ENCODE measurements at places on chromosomes 1 and 21.
A peak's percentile ranks its signal among the peaks of the same experiment; 100 is the strongest.

- no peak for DNase-seq
These were observed 240.6 kb downstream of the PTBP2 start for GRCh38 chr1:96962216-96962615.

DNA sequence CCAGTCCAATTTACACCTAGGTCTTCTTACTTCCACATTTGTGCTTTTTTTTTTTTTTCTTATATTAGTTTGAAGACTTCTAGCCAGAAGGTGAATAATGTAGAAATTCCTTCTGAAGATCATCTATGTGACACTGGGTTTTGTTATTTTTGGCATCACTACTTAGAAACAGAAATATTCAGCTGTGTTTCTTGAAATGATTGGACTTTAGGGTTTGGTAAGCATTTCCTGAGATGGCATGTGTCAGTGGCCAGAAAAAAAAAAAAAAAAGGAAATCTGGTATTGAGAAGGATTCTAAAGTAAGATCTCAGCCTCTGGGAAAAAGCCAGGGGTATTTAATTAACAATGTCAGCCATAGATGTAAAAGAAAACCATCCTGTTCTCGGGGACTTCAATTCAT, 43.4 kb upstream of the LRRC8C start:
- no peak for DNase-seq

DNA sequence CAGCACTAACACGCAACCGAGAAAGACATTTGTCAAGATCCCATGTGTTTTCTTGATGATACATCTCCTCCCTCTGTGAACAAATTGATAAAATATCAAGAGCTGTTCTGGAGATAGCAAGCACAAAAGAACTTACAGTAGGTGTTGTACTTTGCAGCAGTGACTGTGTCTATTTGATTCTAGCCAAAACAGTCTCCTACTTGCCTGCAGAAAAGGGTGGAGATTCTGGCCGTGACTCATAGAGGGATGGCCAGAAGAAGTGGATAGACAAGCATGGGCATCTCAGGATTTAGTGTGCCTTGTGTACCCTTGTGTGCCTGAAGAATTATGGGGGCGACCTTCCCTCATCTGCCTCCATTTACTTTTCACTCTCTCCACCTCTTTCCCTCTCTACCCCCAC, 458.4 kb upstream of the LRRC7 start:
- DNase-seq, result no peak

GRCh38 chr1:204127597-204128242, 24.1 kb downstream of the ETNK2 start:
- peak; percentile 61 for DNase-seq

DNA sequence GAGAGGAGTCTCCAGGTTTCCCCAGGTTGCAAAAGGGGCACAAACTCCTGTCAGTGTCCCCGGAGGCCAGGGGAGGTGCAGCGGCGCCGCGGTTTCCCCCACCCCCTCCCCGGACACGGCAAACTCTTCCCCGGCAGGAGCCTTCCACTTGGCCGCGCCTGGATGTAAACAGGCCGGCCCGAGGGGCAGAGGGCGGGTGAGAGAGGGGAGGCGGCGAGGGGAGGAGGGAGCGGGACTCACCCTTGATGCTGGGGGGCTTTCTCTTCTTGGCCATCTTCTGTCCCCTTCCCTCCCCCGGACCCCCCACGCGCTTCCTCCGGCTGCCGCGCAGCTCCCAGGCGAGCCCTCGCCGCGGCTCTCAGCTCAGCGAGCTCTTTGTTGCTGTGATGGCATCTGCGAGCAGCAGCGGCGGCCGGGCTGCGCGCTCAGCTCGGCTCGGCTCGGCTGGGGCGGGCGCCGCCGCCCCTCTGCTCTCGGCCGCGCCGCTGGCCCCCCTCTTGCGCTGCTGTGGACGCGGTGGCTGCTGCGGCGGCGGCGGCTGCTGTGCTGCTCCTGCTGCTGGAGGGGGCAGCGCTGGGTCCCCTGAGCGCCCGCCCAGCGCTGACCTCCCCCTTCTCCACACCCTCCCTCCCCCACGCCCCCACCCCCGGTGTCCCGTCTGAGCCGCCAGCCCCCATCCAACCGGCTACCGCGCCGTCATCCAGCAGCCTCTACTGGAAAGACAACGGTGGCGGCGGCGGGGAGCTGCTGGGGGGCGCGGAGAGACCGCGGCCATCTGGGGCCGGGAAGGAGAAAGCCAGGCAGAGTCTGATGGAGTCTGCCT, 4.9 kb upstream of the SLC44A5 start:
- peak; percentile 1 for DNase-seq

GRCh38 chr1:50829014-50829958, 130.8 kb downstream of the FAF1 start:
- peak; percentile 82 for DNase-seq

- no peak for DNase-seq
These were observed 33.9 kb downstream of the CDK18 start for GRCh38 chr1:205538235-205538840.

DNA sequence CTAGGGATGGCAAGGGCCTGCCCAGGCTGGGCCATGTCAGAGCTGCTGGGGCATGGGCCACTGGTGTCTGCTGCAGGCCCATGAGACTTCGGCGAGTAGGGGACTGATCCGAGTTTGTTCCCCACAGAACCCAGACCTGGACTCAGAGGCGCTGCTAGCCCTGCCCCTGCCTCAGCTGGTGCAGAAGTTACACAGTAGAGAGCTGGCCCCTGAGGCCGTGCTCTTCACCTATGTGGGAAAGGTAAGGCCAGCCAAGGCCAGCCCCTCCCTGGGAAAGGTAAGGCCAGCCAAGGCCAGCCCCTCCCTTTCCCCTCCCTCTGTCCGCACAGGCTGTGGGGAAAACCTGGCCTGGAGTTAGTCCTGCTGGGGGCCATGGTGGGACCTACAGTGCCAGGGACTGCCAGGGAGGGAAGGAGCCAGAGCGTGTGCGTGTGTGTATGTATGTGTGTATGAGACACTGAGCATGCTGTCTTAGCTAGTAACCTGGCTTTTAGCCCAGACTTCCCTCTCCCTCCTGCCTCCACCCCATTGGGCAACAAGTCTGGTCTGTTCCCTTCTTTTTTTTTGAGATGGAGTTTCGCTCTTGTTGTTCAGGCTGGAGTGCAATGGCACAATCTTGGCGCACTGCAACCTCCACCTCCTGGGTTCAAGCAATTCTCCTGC, 8.0 kb downstream of the FAAH start:
- DNase-seq, result peak; percentile 84

DNA sequence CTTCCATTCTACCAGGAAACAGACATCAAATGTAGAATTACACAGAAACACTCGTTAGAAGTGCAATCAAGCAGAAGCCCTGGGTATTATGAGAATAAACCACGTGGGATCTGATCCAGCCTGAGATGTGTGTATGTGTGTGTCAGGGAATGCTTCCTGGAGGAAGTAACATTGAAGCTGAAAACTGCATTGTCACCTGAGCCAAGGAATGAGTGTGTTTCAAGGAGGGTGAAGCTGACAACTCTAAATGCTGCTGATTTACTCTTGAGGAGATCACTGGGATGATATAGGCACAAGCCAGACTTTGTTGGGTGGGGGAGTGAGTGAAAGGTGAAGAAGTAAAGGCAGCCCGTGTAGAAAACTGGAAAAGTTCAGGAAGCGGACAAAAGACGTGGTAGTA, 27.6 kb downstream of the FAAH start:
- no peak for DNase-seq

GRCh38 chr1:92511541-92511940, 24.8 kb upstream of the GFI1 start:
- DNase-seq, result no peak

- DNase-seq, result no peak
These were observed 839.9 kb downstream of the LTN1 start for GRCh38 chr21:28152732-28153131.

GRCh38 chr1:166612886-166613285, 226.4 kb upstream of the POGK start:
- no peak for DNase-seq

DNA sequence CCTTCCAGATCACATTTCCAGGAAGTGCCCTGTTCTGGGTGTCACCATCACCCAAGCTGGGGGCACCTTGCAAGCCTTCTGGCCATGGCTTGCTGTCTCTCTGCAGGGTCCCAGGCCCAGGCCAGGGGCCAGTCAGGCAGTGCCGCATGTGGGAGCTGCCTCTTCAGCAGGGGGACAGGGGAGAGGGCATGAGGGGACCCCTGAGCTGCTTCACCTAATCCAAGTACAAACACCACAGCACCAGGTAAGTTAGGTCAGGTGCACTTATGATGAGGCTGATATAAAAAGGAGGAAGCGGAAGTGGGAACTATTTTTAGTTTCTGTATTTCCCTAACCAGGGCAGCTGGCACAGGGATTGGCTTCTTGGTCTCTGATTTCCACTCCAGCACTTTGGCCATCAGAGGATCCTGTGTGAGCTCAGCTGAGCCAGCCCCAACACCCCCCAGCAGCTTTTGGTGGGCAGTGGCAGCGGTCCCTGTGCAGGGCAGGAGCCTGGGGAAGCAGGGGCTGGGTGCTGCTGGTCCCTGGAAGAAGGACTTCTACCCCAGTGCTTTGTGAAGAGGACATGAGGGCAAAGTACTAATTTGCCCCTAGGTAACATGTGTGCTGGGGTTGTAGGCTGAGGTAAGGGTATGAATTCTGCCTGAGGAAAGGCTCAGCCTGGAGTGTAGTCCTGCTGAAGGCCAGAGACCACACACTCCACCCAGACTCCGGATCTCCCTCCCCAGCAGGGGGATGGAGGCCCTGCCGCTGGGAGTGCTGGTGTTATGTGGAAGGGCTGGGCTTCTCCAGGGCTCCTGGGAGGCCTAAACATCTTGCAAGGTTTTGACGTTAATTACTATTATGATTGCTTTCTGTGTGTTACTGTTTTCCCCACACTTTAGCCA, 3.3 kb upstream of the PCBP3 start:
- DNase-seq, result no peak

GRCh38 chr1:39184354-39184818, 20.1 kb upstream of the MACF1 start:
- DNase-seq, result no peak

- DNase-seq, result no peak
These were observed 287.5 kb downstream of the ASTN1 start for GRCh38 chr1:176876966-176877515.

- DNase-seq, result no peak
These were observed 66.3 kb downstream of the OMA1 start for GRCh38 chr1:58480191-58480590.

DNA sequence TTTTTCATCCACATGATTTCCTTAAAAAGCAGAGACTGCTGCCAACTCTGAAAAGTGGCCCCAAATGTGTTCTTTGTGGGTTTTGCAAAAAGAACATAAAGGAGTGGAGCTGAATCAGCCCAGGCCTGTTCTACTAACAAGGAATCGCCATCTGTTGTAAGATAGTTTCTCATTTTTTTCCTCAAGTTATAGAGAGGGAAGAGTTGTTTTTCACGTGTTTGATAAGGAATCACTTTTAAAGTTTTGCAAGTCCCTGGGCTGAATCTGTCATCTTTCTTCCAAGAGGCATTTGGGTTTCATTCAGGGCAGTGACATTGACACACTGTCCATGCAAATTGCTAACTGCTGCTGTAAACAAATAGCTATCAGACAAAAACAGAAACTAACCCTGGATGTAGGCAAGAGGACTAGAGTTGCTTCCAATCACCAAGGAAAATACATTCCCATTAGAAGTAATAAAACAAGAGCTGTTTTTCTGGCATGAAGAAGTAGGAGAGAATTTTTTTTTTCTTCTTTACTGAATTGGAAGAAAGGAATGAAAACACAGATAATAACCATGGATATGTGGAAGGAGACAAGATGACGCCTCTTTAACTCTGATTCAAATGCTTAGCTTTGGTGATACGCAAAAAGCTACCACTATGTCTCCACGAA, 58.8 kb upstream of the TBX15 start:
- DNase-seq, result no peak

- DNase-seq, result no peak
These were observed 734.5 kb downstream of the PTPRU start for GRCh38 chr1:29970747-29971325.

DNA sequence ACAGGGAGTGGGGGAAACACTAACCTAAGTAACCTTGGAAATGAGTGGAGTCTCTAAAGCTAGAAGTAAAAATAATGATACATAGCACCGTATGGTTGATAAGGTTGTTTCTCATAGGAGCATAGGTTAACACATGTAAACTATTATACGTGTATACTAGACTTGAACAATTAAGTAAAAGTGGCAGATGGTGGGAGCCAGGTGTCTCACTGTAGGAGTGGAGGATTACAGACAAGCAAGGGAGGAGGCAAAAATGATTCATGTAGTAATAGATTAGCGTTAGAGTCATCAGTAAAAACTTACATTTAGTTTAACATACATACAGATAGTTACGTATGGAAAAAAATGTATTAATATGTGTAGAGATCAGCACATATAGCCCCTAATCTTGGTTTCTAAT, 138.4 kb upstream of the DSCAM start:
- peak; percentile 13 for DNase-seq

DNA sequence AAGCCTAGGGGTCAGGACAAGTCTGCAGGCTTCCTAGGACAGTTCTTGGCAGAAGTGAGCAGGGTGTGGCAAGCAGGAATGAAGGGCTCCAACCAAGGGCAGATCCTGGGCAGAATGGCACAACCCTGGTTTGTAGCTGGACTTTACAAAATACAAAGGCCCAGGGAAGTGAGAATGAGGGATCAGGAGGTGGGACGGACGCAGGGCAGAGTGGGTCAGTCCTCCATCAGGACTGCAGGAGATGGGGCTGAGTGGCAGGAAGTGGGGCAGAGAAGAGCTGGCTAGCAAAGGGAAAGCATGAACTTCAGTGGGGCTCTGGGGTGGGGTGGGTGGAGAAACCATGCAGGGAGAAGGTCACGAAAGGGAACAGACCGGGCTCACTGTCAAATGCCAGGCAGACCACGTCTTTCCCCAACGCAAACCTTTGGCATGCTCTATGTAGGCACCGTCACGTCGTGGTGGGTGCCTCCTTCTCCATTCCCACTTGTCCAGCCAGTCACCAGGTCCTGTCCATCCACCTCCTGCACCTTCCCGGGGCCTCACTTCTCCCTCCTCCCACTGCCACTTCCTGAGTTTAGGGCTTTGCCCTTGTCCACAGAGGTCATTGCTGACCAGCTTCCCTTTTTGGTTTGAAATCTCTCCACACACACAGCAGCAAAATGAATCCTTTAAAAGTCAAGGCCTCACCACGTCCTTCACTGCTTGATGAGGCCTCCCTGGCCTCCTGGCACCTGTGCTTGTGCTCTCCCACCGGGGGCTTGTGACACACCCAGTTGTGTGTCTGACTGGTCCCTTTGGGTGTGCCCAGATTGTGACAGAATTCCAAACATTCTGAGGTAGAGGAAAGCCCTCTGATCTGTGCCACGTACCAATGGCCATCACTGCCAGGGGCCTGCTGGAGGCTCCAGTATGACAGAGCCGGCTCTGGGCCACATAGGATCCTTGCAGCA, 8.7 kb upstream of the CLDN19 start:
- no peak for DNase-seq

DNA sequence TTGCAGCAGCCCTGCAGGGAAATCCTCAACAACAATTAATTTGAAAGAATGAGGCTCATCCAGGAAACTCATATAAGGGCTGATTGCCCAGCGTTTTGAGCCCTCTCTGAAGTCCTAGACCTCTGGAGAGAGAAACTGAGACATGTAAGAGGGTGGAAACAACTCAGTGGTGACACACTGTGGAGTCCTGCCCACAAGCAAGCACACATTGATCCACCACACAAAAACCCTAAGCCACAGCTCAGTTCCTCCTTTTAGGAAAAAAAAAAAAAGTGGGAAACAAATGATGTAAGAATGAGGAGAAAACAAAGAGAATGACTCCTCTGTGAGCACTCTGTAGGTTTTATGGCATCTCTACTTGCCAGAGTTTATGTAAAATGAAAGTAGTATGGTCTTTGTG, 22.9 kb upstream of the PLA2G5 start:
- no peak for DNase-seq

- DNase-seq, result no peak
These were observed 27.7 kb upstream of the ATP5PO start for GRCh38 chr21:33943293-33943692.
